AG10803 (cell line): ENCODE measurements at places on chromosomes 12 and 14.
A peak's percentile ranks its signal among the peaks of the same experiment; 100 is the strongest.

DNA sequence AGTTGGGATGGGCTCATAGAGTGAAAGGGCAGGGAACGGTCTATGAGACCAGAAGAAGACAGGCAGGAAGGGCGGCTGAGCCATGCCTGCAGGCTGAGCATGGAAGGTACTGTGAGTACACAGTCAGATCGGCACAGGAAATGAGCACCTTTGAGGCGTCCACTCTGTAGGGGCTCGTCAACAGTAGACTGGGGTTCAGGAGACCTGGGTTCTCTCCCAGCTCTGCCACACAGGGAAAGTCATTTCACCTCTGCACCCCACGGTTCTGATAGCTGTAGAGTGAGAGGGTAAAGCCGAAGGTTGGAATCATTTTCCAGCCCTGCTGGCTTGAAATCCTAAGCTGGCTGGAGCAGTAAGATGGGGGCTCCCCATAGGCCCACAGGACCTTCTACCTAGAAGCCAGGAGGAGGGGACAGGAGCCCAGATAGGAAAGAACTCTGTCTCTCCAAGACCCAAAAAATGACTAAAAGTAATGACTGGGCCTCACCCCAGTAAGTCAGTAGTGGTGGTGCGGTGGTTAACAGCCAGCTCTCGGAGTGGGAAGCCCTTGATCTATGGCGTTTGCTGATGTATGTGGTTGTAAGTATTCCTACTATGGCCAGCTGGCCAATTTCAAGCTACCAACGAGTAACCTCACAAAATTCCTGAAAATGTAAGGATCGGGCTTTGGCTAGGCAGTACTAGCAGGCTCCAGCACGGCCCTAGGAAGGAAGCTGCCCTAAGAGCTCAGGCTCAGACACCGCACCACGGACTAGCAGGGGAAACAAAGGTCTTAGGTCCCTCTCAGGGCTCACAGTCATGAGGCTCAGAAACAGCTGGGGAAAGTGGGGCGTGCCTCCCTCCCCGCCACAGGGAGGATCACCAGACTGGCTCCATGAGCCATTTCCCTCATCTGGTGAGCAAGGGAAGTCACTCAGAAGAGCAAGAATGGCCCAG, 10.3 kb upstream of the CD27 start:
- no peak for DNase-seq

DNA sequence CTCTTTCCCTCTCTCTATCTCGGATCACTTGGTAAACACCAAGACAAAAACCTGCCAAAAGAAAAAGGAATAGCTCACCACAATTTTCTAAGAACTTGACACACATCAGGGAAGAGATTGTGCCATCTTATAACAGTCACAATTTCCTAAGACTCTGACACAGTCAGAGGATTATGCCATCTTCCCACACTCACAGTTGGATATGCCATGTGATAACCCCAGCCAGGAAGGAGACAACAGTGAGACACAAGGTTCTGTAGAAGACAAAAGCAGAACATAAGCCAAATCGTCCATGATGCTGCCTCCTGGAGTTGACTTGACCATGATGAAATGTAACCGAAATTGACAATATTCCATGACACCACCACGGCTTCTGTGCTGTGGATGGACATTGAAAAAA, 2.8 kb upstream of the CLEC9A start:
- DNase-seq, result peak; percentile 80

DNA sequence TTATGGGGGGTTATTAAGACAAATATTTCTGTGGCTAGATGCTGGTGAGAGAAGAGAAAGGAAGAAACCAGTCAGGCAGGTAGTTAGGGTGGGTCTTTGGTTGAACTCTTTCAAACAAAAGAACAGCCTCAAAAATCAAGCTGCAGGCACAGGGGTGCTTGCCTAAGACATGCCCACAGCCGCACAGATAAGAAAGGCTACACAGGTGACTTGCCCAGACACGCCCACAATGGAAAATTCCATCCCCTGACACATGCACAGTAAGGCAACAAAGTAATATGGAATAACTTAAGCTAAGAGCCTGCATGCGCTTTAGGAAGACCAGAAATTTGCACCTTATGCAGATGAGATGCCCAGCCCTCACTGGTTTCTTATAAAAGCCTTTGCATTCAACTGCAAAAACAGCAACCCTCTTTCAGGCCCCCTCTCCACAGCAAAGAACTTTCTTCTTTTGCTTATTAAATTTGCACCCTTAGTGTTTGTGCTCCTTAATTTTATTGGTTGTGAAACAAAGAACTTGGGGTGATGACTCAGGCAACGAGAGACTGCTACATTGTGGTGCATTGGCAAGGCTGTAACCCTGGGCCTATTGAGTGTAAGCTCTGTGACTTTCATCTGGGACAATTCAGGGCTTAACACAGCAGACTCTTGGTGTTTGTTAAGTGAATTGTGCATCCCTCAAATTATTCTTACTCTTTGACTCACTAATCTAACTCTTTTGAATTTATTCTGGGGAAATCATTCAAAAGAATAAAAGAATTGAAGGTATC, 149.4 kb downstream of the RPAP3 start:
- DNase-seq, result no peak

DNA sequence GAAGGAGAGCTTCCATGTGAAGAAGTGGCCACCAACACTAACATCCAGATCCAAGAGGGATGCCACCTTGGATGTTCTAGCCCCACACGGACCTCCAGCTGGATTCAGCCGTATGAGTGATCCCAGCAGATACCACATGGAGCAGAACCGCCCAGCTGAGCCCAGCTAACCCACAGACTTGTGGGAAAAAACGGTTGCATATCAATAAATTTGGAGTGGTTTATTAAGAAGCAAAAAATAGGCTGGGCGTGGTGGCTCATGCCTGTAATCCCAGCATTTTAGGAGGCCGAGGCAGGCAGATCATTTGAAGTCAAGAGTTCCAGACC, 11.9 kb upstream of the IFT81 start:
- no peak for DNase-seq

DNA sequence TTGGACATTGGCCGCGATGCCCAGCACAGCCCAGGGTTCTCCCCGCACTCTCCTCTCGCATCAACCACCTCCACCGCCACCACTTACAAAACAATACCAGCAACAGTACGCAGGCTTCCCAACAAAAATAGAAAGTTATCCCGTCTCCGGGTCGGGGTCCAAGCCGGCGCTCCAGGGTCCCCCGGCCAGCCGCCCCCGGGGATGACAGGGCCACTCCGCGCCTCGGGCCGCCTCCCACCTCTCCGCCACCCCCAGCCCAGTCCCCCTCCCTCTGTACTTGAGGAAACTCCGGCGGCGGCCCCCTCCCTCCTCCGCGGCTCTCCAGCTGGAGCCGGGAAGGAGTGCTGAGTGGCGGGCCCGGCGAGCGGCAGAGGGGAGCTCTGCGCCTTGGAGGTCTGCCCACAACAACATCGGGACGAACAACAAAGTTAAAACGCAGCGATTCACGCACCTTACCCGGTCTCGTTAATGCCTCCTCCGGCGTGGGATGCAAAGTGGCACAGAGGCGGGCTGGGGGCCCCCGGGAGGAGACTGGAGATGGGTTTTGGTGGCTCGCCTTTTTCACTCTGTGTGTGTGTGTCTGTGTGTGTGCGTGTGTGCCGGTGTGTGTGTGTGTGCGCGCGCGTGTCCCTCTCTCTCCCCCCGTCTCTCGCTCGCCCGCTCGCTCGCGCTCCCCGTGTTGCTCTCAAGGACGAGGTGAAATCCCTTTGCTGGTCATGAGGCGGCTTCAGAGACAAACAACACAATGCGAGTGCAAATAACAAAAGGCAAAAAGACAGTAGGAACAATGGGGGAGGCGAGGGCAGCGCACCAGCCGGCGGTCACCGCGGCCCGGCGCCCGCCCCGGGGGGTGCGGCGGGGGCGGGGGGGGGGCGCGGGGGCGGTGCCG, 386.8 kb downstream of the BCAT1 start:
- peak; percentile 29 for DNase-seq

DNA sequence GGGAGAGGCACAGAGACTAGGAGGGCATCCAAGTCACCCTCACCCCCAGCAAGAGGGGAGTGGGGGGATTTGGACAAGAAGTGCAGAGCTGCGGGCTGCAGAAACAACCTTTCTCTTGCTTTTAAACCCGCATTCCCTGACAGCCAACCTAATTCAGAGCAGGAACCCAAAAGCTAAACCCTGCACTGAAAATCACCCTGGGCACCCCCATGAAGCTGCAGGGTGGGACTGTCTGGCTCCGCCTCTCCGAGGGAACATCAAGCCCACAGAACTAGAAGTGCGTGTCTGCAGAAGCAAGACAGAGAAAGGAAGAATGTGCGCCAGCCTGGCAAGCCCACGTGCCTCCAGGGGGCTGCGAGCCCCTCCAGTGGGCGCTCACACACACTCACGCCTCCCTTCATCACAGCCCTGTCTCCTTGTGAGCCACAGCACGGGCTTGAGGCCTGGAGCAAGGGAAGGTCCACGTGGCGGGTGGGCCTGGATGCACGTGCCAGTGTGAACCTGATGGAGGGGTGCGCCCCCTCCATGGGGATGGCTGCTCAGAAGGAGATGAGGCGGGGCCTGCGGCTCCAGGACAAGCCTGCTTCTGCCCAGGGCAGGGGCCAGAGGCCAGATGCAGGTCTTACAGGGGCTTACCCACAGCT, 27.8 kb upstream of the PNMA1 start:
- no peak for DNase-seq

DNA sequence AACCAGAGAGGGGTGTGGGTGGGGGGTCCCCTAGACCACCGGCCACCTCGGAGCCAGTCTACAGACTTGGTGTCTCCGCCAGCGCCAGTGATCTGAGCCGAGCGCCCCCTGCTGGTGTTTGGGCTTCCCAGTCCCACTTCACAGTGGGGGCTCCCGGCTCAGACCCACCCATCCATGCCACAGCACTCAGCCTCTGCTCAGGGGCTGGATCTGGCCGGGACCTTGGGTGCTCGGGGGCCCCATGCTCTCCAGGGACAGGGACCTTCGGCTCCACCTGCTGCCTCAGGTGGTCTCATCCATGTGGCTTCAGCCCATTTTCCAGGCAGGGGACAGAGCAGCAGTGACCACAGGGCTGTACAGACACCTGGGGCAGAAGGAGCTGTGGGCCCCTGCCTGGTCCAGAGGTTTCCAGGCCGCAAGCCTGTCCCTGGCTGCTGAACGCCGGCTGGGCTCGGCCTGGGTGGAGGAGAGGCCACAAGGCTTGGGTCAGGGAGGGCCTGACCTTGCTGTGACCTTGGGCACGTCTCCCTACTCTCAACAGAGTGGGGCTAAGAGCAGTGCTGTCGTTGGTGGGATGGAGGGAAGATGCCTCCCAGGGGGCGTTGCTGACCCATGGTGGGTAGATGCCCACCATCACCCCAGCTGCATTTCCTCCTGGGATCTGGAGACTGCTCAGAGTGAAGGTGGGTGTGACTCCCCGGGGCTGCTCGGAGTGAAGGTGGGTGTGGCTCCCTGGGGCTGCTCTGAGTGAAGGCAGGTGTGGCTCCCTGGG, 86.3 kb downstream of the KIF26A start:
- DNase-seq, result no peak

- DNase-seq, result peak; percentile 85
Observed at GRCh38 chr12:1644534-1645438, 15.8 kb downstream of the WNT5B start.

DNA sequence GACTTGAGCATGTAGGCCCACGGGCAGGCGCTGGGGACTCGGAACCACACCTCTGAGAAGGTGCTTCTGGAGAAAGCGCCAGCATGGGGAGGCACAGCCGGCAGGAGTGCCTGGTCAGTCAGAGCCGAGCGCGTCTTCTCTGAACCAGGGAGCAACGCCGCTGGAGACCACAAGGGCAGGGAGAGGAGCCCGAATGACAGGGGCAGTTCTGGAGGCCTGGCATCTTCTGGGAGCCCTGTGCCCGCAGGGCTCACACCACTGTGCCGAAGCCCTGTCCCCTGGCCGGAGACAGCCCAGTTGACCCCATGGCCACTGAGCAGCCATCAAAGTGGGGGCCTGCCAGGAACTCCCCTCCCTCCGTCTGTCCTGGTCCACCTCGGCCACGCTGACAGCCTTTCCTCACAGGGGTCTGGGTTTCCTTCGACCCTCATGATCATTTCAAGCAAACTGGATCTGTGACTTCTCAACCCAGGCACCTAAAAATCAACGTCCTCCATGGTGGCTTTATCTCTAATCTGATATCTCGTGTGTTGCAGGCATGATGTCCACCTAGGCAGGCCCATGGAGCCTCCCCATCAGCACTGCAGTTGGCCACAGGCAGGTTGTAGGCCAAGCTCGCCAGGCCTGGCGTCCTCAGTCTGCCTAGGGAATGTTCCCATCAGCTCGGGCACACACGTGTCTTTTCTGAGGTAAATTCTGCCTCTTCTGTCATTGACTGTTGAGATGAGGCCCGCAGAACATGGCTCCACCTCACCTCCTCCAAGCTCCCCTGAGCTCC, 299.3 kb upstream of the RTL1 start:
- DNase-seq, result no peak

- no peak for DNase-seq
Observed at GRCh38 chr14:46198676-46199075, 452.9 kb downstream of the RPL10L start.
